ENCODE measurements at places on chromosomes 11 and 22.
A peak's percentile ranks its signal among the peaks of the same experiment; 100 is the strongest.

DNA sequence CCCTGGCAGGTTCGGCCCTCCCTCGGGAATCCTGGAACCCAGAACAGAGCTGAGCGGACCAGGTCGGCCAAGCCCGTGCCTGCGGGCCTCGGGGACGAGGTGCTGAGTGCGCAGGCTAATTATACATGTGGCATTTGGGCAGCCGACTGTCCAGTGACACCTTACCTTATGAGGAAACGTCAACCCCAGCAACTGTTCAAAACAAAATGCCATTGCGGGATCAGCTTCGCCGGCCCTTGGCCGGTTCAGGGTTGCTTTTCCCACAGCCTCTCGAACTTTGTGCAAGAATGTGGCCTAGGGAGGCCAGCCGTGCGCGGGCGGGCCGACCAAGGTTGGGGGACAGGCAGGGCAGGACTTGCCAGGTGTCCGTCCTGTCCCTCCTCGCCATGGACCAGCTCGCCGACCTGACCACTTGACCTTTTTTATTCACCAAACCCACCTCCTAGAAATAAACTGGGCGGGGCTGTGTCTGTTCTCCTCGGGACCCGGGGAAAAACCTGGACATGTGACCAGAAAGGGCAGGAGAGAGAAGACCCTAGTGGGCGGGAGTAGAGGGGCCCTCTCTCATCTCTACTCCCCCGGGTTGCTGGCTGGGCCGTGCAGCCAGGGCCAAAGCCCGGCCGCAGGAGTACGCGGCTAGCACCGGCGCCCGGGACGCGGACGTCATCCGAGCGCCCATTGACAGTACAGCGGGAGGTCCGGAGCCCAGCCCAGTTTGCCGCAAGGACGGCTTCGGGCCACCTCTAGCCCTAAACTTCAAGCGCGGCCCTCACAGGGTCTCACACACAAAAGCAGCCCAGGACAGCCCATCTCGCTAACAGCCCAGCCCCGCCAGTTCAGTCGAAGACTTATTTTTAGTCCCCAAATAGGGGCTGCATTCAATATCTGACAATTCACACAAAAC lies 134.3 kb upstream of the C11orf58 start:
- peak; percentile 38 for DNase-seq

GRCh38 chr22:11629661-11630385 lies 3898.2 kb upstream of the OR11H1 start:
- no peak for DNase-seq

DNA sequence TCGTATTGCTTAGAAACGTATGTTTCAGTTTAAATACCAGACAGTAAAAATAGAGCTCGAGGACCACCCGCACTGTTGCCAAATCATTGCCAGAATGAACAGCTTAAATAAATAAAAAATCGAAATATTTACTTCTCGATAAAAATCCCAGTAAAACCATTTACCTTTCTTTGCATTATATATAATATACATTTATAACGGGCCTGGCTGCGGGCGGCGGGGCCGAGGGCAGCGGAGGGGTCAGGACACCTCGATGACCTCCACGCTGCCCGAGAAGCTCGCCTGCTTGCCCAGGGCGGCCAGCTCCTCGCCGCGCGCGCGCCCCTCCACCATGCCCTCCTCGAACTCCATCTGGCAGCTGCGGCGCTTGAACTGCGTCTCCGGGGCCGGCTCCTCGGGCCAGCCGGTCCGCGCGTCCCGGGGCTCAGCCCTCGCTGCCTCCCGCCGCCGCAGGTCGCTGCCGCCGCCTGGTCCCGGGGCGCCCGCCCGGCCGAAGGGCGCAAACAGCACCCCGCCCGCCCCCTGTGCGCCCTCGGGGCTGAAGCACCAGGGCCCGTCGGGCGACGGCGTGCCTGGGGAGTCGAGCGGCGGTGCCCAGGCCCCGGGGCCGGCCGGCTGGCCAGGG lies 15.7 kb downstream of the DUSP8 start:
- no peak for DNase-seq

- DNase-seq: no peak
Measured at GRCh38 chr22:25076336-25076735, 123.3 kb upstream of the CRYBB3 start.

GRCh38 chr22:31968022-31968421 lies 23.7 kb downstream of the YWHAH start:
- no peak for DNase-seq

DNA sequence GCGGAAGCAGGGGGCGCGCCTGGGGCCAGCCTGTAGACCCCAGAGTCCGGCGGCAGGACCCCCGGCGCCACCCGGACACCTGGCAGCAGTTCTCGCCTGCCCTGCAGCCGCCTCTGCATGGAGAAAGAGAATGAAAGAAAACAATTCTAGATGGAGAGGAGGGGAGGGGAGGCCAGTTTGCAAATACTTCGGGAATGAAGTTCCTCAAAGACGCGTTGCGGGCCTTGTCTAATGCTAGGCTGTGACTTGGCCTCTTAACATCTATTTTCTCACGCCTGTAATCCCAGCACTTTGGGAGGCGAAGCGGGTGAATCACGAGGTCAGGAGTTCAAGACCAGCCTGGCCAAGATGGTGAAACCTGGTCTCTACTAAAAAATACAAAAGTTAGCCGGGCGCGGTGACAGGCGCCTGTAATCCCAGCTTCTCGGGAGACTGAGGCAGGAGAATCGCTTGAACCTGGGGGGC lies 2.1 kb upstream of the BARX2 start:
- DNase-seq: peak; percentile 6

- peak; percentile 60 for DNase-seq
Measured at GRCh38 chr11:68014157-68014946, 4.2 kb downstream of the ALDH3B1 start.

GRCh38 chr22:50259302-50259701 lies 2.2 kb downstream of the MAPK12 start:
- no peak for DNase-seq

DNA sequence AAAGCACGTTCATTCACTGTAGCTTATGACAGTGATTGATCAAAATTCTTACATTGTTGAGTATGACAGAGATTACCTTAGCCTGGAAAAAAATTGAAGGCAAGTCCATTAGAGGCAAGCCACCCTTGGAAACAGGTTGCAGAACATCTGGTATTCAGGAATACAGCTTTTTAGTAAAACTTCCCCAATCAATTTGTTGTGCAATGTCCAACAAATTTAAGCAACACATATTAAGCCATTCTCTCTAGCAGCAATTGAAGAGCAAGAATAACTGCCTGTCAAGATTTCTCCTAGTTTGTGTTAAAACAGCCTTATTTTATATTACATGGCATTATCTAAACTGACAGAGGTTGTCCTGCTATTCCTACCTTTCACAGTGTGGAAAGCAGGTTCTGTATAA lies 37.0 kb downstream of the BCL2L13 start:
- DNase-seq: no peak

DNA sequence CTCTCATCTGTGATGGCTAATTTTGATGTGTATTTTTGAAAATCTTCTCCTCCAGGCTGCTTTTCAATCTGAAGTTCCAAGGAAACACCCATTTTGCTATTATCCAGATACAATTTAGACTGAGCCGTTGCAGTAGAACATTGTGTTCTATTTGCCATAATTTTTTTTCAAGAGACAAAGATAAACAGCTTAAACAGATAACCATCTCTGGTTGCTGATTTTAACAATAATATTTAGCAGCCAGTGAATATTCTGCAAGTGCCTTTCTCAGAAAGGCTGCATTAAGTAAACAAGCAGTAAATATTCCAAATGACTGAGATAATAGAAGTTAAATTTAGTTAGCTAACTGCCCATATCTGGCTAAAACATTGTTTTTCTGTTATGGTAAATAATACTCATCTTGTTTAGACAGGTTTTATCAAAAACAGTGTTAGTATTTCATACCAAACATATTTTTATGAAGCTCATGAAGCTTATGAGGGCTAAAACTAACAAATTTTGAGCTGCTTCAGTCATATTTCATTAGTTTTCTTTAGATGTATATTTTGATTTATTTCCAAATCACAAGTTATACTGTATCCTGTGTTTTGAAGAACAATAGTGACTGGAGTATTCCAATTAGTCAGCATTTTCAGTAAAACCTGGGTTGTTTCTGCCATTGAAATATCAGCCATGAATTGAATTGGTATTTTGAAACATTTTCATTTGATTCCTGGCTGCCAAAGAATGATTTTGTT lies 206.7 kb downstream of the SBF2 start:
- DNase-seq: no peak

DNA sequence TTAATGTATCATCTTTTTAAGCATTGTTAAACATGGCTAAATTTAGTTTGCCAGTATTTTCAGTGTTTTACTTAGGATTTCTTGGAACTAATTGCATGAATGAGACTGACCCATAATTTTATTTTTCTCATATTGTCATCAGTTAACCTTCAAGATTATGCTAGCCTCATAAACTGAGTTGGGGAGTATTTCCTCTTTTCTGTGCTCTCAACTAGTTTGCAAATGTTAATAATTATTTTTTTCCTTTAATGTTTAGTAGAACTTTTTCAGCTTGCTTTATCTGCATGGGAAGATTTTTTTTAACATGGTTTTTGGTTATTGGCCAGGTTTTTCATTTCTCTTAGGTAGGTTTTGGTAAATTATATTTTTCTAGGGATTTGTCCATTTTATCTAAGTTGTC lies 235.4 kb upstream of the SESN3 start:
- DNase-seq: no peak

GRCh38 chr11:134853992-134854991 lies 442.2 kb upstream of the B3GAT1 start:
- DNase-seq: no peak

DNA sequence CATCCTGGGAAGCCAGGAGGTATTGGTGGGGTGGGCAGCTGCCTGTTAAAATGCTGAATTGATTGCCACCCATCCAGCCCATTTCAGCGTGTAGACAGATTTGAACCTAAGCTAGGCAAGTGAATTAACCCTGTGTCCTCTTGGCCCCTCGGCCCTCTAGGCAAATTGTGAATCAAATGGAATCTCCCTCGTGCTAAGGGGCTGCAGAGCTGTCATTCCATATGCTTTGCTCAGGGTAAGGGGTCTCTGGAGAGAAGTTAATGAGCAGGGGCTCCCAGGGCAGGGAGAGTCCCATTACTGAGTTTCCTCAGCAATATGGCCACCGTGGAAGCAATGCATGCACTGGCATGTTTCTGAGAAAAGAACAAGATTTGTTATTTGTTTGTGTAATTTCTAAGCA lies 117.7 kb upstream of the RCN1 start:
- DNase-seq: no peak

GRCh38 chr11:90449606-90450005 lies 226.8 kb upstream of the CHORDC1 start:
- DNase-seq: no peak

DNA sequence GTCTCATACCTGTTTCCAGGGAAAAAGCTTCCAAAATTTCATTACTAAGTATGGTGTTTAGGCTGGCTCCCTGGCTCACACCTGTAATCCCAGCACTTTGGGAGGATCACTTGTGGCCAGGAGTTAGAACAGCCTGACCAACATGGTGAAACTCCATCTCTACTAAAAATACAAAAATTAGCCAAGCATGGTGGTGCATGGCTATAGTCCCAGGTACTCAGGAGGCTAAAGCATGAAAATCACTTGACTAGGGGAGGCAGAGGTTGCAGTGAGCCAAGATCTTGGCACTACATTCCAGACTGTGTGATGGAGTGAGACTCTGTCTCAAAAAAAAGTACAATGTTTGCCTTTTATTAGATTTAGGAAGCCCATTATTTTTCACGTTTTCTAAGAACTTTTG lies 331.5 kb upstream of the CCDC90B start:
- no peak for DNase-seq

DNA sequence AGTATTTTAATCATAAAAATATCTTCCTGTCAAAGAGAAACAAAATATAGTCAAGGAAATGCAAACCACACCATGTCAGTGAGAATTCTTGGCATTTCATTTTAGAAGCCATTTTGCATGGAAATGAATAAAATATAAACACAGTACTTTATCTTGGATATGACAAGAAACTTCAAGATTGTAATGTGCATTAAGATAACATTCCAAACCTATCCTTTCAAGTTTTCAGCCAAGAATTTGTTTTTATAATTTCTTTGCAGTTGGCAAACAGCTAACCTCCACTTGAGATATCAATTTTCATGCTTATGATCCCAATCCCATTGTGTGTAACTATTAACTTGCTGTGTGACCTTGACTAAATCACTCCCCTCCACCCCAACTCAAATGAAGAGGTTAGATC lies 59.3 kb upstream of the WT1 start:
- no peak for DNase-seq

- no peak for DNase-seq
Measured at GRCh38 chr11:2883979-2884815, 1.4 kb downstream of the CDKN1C start.

DNA sequence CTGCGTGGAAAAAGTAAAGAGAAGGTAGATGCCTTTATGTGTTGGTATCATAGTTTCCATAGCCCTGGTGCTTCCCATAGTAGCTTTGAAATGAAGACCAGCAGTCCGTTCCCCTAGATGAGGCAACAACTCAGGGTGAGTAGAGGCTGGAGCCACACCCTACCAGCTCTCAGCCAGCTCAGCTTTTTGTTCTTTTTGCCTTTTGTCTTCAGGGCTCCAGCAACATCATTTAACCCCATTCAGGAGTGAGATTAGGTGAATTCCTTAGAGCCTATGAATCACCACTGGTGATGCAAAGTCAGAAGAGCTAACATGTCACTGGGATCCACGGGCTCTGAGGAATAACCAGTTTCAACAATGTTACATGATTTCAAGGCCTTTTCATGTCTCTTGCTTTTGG lies 14.0 kb upstream of the SESN3 start:
- peak; percentile 40 for DNase-seq

- DNase-seq: no peak
Measured at GRCh38 chr11:123051146-123051545, 10.8 kb downstream of the HSPA8 start.

DNA sequence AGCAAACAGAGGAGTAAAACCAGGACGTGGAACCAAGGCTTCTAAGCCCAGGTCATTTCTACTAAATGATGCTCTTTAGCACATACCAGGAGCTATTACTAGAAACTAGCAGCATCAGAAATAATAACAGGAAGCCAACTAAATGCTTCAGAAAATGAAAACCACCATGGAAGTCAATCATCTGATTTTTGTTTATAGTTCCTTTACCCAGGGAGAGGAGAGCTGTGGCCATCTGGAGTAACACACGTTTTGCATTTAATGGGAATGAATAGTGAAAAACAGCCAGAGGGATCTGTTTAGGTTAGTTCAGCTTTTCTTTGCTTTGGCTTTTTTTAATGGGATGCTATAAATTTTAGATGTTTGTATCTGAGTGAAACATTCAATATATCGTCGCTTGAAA lies 250.7 kb upstream of the ARHGAP20 start:
- peak; percentile 7 for DNase-seq

DNA sequence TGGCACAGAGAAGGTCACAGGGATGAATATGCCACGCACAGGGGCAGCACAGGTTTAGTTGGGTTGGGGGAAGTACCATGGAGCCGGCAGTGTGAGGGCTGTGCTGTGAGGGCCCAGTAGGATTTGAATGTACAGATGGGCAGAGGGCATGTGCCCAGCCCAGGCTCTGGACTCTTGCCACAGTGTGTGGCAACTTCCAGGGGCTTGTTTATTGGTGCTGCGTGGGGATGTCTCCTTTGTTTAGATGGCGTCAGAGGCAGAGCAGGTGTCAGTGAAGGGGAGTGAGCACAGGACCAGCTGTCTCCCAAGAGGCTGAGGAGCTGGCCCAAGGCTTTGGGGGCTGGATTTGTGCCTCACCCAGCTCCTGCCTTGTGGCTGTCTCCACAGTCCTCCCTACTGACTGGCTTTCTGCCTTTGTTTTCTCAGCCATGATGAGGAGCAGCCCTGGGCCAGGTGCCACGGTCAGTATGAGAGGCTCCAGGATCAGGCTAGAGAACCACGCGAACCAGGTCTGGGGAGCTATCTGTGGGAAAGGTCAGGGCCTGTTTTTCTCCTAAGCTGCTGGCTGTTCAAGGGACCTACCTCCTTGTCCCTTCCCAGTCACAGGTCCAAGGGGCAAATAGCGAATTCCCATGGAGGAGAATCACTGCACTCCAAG lies 21.9 kb downstream of the SUN2 start:
- DNase-seq: no peak
